OCI-M1 (cell line): ENCODE measurements at places on chromosomes 6 and 20.

- no peak for DNase-seq
Observed at GRCh38 chr6:43806758-43807227, 36.8 kb downstream of the VEGFA start.

DNA sequence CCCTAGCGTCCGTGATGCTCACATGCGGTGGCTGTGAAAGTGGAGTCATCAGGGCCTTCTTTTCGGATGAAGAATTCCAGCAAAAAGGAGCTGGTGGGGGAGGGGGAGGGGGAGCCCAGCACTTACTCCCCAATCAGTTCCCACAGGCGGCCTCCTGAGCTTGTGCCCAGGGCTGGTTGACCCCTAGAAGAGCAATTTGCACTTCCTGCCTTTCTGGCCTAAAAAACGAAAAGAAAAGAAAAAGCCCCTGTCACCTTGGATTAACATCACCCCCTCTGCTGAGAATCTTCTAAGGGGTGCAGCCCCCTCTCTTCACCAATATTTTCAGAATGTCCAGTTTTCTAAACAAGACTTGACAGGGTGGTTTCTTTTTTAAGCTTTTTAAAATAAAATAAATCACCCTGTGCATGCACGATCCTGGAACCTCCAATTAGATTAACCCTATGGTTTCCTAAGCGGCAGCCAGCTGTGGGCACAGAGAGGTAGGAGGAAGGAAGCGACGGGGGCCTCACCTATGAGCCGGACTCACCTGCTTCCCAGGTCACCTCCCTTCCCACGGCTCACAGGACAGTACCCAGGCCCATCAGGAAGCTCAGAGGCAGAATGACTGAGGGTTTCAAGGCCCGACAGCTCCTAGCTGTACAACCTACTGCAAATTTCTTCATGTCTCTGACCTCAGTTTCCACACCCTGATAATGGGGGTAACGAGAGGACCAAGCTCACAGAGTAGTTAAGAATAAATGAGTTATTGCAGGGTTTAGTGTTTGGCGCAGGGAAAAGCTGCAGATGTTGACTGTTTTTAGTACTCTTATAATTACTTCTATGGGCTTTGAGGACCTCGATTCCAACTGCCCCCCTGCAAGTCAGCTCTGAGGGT lies 10.5 kb upstream of the TGM2 start:
- no peak for DNase-seq

- no peak for DNase-seq
Observed at GRCh38 chr20:51354191-51354768, 188.2 kb downstream of the NFATC2 start.

DNA sequence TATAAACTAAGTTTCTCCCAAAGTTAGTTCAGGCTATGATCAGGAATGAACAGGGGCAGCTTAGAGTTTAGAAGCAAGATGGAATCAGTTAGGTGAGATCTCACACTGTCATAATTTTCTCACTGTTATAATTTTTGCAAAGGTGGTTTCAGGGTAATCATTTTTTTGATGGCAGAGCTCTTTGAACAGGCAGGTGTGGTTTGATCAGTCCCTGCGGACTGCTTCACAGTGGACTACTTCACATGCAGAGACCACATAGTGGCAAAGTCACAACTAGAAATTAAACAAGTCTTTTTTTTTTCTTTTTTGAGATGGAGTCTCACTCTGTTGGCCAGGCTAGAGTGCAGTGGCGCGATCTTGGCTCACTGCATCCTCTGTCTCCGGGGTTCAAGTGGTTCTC lies 6.8 kb downstream of the MAS1 start:
- DNase-seq = no peak

GRCh38 chr6:20702366-20702765 lies 168.1 kb downstream of the CDKAL1 start:
- no peak for DNase-seq

DNA sequence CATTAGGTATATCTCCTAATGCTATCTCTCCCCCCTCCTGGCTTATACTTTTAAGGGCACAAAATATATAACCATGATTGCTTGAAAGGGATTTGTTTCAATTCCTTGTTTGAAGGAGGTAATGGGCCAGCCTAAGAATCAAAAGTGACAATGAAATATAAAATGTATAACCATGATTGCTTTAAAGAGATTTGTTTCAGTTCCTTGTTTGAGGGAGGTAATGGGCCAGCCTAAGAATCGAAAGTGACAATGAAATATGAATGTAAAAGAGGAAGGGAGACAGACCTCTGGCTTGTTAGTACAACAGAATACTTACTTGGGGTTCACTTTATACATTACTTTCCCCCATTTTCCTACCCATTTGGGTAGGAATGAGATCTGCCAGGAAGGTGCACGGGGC lies 55.5 kb downstream of the FOXC1 start:
- peak; percentile 20 for DNase-seq

DNA sequence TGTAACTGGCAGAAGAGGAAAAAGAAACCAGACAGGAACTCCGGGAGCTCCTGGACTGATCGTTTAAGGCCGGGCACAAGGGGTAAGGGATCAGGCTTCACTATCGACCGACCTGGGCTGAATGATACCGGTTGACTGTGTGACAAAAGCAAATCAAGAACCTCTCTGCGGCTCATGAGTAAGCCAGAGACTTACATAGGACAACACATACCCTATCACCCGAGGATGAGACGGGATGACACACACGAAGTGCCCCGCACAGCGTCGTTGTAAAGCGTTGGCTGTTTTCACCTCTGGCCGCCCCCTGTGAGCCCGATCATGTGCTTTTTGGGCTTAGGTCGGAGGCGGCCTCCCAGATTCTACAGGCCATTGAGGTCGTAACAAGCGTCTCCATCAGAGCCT lies 695 bp upstream of the TGIF2 start:
- DNase-seq = peak; percentile 77
